Naive thymus-derived CD4-positive, alpha-beta T cell (primary cell): ENCODE measurements at places on chromosomes 3 and 15. TPM values are rescaled to one million over a fixed set of nuclear protein-coding genes. Genes with fewer than 3 reads are reported as not detected.
A peak's percentile ranks its signal among the peaks of the same experiment; 100 is the strongest.

The SIDT1 gene
- 65.7 TPM for total RNA-seq

The CD276 gene
- 1.9 TPM for total RNA-seq

The GOLGA6A gene
- total RNA-seq: 0.32 TPM

- no peaks in the 10 kb centered on the region for H3K27me3 ChIP-seq
- H3K4me1 ChIP-seq: no peaks in the 10 kb centered on the region
- H3K4me3 ChIP-seq: peak overlapping the region; percentile 80
- no peak for DNase-seq
Measured at GRCh38 chr15:40161693-40162391, 973 bp downstream of the BUB1B start.

The UROC1 gene
- not detected for total RNA-seq

- no peaks in the 10 kb centered on the region for H3K27me3 ChIP-seq
- H3K27ac ChIP-seq: no peak overlapping the region
- no peak overlapping the region for H3K4me3 ChIP-seq
- DNase-seq: peak; percentile 14
Measured at GRCh38 chr3:42734263-42734860, 31.8 kb upstream of the HHATL start.

DNA sequence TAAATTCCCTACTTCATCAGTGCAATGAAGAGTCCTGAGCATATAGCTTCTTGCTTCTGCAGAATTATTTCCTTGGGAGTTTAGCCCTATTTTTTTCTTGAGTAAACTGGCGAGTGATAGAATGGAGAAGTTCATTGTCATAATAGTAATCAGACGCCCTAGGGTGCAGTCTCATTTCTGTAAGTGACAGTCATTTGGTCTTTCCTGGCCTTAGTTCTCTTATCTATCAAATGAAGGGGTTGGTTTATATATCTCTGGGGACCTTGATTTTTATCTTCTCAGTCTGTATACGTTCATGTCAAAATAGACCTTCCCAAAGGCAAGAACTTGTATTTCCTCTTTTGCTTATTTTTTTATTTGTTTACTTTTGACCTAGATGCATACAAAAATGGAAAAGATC lies 9.9 kb upstream of the ALPK3 start:
- no peak for DNase-seq
- no peak overlapping the region for H3K27ac ChIP-seq
- H3K36me3 ChIP-seq: peaks cover 32% of the 10 kb centered on the region
- H3K4me3 ChIP-seq: no peak overlapping the region

GRCh38 chr3:185656321-185656840 lies 70.3 kb downstream of the SENP2 start:
- no peak for DNase-seq
- H3K27ac ChIP-seq: no peak overlapping the region
- no peak overlapping the region for H3K4me3 ChIP-seq
- H3K36me3 ChIP-seq: no peaks in the 10 kb centered on the region
- H3K27me3 ChIP-seq: no peaks in the 10 kb centered on the region
- H3K4me1 ChIP-seq: no peaks in the 10 kb centered on the region

DNA sequence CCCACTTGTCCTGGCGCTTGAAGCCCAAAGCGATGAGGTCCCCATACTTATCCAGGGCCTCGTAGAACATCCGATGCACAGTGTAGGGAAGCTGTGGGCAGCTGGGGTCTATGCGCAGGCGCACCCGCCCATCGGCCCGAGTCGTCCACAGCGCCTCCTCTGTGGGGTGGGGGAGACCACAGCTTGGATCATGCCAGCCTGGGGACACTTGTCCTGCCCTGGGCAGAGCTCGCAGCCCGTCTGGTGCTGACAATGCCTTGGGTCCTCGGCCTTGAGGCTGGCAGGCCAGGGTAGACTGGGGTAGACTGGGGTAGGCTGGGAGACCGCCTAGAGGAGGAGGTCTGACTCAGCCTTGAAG lies 39.8 kb downstream of the ACSBG1 start:
- H3K27me3 ChIP-seq: no peaks in the 10 kb centered on the region
- H3K4me3 ChIP-seq: no peak overlapping the region
- H3K36me3 ChIP-seq: no peaks in the 10 kb centered on the region
- H3K4me1 ChIP-seq: no peaks in the 10 kb centered on the region
- DNase-seq: no peak
- no peak overlapping the region for H3K27ac ChIP-seq

DNA sequence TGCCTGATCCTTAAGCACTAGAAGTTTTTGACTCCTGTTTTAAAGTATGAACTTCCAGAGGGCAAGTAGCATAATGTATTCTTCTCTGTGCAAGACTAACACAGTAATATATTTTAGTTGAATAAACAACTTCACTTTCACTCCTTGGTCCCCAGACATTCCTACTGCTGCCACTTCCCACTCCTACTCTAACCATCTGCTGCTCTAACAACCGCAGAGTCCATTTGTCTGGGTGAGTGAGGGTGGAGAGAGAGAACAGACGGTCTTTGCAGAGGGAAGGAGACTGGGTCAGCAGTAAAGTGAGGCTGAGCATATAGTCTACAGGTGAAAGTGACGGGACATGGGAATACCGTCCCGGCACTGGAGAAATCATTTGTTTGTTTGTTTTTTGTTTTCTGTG lies 301.0 kb upstream of the SLCO3A1 start:
- no peaks in the 10 kb centered on the region for H3K27me3 ChIP-seq
- no peaks in the 10 kb centered on the region for H3K4me1 ChIP-seq
- H3K36me3 ChIP-seq: no peaks in the 10 kb centered on the region
- no peak for DNase-seq

DNA sequence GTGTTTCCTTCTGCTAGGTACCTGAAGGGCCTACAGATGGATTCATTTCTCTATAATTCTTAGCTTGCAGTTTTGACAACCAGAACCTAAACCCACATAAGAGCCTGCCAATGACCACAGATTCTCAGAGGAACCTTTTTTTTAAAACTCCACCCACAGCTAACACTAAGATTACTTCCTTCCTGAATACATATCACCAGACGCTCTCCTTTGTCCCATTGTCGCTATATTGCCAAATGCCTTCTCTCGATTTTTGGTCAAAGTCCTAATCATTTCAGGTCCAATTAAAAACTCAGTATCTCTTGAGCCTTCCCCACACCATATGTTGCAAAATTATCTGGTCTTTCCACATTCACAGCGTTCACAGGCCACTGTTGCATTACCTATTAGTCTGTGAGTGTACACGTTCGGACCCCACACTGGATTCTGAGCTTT lies 12.4 kb downstream of the ZNF710 start:
- H3K4me1 ChIP-seq: peaks cover 16% of the 10 kb centered on the region
- no peaks in the 10 kb centered on the region for H3K27me3 ChIP-seq
- peak overlapping the region; percentile 3 for H3K27ac ChIP-seq
- peak overlapping the region; percentile 17 for H3K4me3 ChIP-seq

GRCh38 chr15:100994597-100995446 lies 75.7 kb downstream of the LRRK1 start:
- no peak overlapping the region for H3K4me3 ChIP-seq
- DNase-seq: no peak
- H3K27me3 ChIP-seq: no peaks in the 10 kb centered on the region
- no peak overlapping the region for H3K27ac ChIP-seq
- H3K4me1 ChIP-seq: no peaks in the 10 kb centered on the region
- no peaks in the 10 kb centered on the region for H3K36me3 ChIP-seq

The A4GNT gene
- total RNA-seq: not detected in 2 replicates

DNA sequence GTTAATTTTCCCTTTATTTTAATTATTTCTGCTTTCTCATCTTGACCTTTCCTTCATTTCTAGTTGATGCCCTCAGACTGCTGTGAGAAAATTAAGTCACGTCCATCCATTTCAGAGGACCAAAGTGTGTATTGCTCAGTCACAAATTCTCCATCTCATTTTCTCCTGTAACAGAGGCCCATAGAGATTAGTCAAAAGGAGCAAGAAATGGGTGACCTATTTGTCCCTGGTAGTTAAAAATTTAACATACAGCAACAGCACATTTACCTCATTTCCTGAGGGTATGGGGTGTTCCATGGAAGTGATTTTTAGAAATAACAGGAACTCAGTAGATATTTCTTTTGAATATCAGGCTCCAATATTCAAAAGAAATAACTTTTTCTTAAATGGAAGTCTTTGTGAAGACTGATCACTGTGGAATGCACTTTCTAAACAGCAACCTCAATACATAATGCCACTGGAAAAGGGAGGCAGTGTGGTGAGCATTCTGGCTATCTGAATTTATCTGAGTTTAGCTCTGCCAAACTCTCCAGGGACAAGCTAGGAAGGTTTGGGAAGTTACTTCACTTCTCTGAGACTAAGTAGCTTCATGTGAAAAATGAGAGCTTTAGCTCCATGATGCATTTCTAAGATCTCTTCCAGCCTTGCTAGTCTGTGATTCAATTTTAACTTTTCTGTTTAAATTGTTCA lies 808.2 kb downstream of the SQOR start:
- no peaks in the 10 kb centered on the region for H3K27me3 ChIP-seq
- DNase-seq: no peak
- no peaks in the 10 kb centered on the region for H3K4me1 ChIP-seq

The MKRN2OS gene
- not detected in 2 replicates for total RNA-seq

GRCh38 chr3:6512172-6512800 lies 348.6 kb upstream of the GRM7 start:
- no peaks in the 10 kb centered on the region for H3K36me3 ChIP-seq
- DNase-seq: no peak
- H3K27ac ChIP-seq: no peak overlapping the region
- H3K4me1 ChIP-seq: no peaks in the 10 kb centered on the region
- H3K4me3 ChIP-seq: no peak overlapping the region

GRCh38 chr3:184443831-184444230 lies 64.0 kb downstream of the CHRD start:
- no peaks in the 10 kb centered on the region for H3K27me3 ChIP-seq
- DNase-seq: no peak
- no peaks in the 10 kb centered on the region for H3K4me1 ChIP-seq
- no peak overlapping the region for H3K4me3 ChIP-seq
- no peaks in the 10 kb centered on the region for H3K36me3 ChIP-seq
